ENCODE measurements at places on chromosomes 5 and 9.

GRCh38 chr9:20697021-20697719 lies 13.1 kb downstream of the FOCAD start:
- DNase-seq: no peak

- no peak for DNase-seq
Measured at GRCh38 chr5:111422245-111422644, 90.1 kb downstream of the STARD4 start.

- peak; percentile 51 for DNase-seq
Measured at GRCh38 chr9:16028548-16028947, 475.7 kb downstream of the CCDC171 start.

GRCh38 chr9:34276772-34277171 lies 52.3 kb downstream of the KIF24 start:
- DNase-seq: no peak

GRCh38 chr9:132008184-132008803 lies 71.4 kb downstream of the MED27 start:
- peak; percentile 47 for DNase-seq

DNA sequence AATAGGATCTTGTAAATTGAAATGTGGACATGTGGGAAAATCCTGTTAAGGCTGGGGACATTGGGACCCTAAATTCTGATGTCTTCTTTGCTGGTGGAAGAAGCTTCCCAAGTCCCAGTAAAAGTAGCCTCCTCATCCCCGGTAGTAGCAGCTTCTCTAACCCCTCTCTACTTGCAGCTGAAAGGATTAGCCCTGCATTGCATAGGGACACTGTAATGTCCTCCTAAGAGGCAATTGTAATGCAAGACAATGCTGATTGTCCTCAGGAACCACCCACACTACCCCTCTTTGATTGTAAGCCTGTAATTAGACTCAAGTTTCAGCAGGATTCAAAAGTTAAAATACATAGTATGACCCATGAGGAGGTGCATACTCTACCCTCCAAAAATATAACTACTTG lies 1938.4 kb upstream of the C9orf72 start:
- DNase-seq: no peak

GRCh38 chr5:82376307-82376706 lies 98.2 kb upstream of the RPS23 start:
- no peak for DNase-seq

DNA sequence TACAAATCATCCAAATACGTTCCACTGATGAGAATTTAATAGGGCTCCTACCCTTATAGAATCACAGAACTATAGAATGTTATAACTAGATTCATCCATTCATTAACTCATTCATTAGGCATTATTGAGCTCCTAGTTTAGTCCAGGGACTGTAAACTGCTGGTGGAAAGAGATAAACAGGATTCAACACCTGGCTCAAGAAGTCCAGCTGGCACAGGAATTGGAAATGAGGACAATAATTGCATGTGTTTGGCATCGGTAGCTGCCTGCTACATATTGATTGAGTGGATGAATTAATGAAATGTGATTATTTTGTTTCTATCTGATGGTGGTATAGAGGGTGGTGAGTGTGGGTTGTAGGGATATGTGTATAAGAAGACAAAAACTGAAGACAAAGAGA lies 100.8 kb upstream of the TLE1 start:
- no peak for DNase-seq

GRCh38 chr5:143646961-143647360 lies 165.0 kb upstream of the HMHB1 start:
- peak; percentile 38 for DNase-seq

GRCh38 chr9:87889065-87889881 lies 6.6 kb downstream of the SPATA31E1 start:
- DNase-seq: no peak

DNA sequence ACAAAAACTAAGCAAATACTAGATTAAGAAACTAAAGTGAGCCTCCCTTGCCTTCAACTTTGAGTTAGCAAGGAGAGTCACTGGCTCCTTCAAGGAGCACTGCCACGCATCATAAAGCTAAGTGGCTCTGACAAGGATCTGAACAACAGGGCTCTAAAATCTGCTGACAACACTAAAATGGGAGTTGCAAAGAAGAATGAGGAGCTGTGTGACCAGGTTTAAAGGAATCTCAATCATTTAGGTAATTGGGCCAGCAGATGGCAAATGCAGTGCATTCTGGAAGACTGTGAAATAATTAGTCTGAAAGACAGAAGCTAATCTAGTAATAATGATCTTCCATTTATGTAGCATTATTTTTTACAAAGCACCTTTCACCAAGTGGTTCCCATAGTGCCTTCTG lies 297.0 kb upstream of the TAS2R1 start:
- peak; percentile 56 for DNase-seq

DNA sequence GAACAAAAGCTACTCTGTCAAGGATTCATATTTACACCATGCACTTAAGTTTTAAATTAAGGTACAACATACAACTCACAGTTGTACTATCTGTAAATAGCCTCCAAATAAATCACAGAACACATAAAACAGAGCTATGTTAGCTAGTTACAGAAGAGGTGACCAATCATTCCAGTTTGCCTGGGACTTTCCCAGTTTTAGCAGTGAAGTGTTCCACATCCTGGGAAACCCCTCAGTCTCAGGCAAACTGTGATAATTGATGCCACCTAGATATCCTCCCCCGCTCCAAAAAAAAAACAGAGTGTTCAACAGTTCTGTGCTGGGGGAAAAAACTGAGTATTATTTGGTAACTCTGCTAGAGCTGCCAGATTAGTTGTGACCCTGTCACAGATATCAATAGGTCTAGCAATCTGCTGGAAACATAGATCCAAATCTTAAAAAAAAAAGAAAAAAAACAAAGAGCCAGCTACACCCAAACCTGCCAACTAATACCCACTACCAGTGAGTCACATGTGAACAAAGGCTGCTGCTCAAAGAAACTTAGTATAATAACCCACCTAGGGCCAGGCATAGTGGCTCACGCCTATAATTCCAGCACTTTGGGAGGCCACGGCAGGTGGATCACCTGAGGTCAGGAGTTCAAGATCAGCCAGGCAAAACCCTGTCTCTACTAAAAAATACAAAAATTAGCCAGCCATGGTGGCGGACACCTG lies 5.7 kb downstream of the TBCA start:
- DNase-seq: peak; percentile 28

DNA sequence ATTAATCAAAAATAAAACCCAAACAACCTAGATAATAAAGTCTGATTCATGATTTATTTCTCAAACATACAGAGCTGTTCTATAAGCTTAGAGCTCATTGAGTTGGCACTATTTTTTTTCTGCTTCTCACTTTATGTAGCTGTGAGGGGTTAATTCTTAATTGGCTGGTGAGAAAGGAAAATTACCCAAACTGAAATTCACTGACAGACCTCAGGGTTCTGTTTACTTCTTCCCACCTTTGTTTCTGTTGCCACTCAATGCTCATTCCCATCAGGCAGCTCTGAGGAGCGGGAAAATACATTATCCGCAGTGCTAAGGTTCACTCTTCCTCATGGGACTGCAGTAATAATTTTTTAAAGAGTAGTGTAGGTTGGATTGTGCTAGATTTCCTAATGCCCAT lies 139.9 kb downstream of the KCTD16 start:
- no peak for DNase-seq

- DNase-seq: peak; percentile 80
Measured at GRCh38 chr9:110016340-110016739, 191.6 kb downstream of the C9orf152 start.

DNA sequence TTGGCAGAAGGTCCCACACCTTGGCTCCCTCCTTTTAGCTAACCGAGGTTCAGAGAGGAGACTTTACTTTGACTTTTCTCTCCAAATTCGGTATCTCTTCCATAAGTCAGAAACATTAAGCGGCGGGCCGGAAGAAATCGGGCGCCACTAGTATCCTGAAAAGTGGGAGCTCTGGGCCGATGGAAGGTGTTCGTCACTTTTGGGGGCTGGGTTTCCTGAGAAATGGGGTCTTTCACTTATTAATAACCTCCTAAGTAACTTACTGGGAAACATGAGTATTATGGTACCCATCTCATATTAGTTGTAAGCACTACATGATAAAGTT lies 716 bp downstream of the STX17 start:
- no peak for DNase-seq

DNA sequence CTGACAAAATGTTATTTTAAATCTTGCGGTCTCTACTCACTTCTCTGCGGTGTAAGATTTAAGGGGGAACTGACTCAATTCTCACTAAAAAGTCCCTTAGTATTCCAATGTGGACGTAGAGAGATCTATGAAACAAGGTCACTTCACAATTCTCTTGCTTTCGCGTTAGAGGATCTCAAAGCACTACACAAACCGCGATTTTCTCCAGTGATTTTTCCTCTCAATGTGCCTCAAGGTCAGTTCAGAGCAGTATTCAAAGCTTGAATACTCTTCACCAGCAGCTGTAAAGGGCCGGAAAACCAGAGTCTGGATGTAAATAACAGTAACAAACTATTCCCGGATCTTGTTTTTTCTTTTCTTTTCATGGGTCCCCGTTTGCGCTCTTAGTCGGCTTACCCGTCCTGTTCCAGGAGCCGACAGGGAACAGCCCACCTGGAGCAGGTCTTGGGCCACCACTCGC lies 128.2 kb downstream of the TMEM161B start:
- DNase-seq: peak; percentile 6

Measured in mesenchymal stem cell (in vitro differentiated cells and primary cell).